Activated naive CD8-positive, alpha-beta T cell treated with anti-CD3 and anti-CD28 coated beads, Interleukin-2, amount 10 ng/mL, durations not matched to agents 7 days and 5 days (primary cell): ENCODE measurements at places on chromosomes 1 and 21. TPM values are rescaled to one million over a fixed set of nuclear protein-coding genes. Genes with fewer than 3 reads are reported as not detected.
A peak's percentile ranks its signal among the peaks of the same experiment; 100 is the strongest.

GRCh38 chr1:40977716-40978115, 1.8 kb upstream of the CTPS1 start:
- no peak for DNase-seq

DNA sequence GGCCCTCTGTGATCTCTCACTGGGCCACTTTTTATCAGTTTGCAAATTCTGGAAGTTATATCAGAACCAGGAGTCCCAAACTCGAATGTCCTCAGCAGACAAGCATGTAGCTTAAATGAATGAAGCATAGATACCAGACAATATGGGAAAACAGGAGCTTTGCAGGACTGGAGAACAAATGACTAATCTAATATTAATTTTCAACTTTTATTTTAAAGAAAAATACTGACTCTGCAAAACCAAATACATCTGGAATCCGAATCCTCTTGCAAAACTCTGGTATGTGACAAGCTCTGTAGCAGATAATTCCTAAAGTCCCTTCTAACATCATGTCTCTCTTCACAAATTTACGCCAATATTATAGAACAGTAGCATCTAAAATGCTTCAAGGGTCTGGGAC, 427.4 kb downstream of the TTLL7 start:
- DNase-seq, result no peak

DNA sequence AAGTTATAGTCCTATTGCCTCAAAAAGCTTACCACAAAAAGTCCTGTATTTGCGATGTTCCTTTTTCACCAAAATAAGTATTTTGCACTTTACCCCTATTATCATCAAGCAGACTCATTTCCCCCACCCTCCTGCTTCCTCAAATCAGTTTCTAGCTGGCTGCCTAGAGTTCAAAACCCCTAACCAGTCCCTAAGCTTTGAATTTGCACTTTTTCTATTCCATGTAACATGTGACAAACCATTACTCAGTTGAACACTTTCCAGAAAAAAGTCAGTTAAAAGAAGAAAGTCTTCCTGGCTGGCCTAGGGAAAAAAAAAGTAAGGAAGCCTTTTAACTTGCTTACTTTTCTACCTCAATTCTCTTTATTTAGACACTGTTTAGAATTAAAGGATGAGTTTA, 8.2 kb downstream of the CEP170 start:
- no peak for DNase-seq

- DNase-seq, result no peak
These were observed 596.3 kb downstream of the LTN1 start for GRCh38 chr21:28396421-28396820.

The PBX1 gene
- 0.11 TPM for total RNA-seq

- no peak for DNase-seq
These were observed 318.9 kb downstream of the FAM72C start for GRCh38 chr1:143652744-143653428.

DNA sequence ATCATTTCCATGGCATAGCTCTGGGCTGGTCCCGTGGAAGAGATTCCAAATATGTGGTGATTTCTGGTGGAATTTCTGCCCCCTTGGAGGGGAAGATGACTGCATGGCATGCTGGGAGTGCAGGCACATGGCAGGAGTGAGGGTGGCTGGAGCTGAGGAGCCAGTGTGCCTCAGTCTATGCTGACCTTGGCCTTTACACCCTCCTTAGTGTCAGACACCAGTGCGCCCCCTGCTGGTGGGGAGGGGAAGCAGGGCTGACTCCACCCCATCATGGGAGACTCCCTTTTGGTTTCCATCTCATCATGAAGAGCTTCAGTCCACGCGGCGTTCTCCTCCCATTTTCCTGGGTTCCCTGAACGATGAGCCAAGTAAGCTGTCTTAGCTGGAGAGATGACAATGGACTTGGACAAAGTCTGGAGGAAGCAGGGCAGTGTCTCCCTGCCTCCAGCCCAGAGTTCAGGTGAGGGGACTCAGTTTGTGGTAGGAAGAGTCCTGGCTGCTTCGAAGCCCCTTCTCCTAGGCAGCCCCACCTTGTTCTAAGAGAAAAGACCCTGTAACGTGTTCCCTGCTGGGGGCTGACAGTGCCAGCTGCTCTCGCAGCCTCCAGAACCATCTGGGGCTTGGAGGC, 10.3 kb downstream of the ALX3 start:
- peak; percentile 83 for DNase-seq

- DNase-seq, result no peak
These were observed 69.0 kb downstream of the PGM1 start for GRCh38 chr1:63662056-63662836.

The ESRRG gene
- total RNA-seq, result not detected
